NCI-H69 (cell line): ENCODE measurements at places on chromosomes 1 and 21.

- DNase-seq, result peak; percentile 50
Measured at GRCh38 chr1:152013664-152014237, 20.1 kb upstream of the S100A10 start.

DNA sequence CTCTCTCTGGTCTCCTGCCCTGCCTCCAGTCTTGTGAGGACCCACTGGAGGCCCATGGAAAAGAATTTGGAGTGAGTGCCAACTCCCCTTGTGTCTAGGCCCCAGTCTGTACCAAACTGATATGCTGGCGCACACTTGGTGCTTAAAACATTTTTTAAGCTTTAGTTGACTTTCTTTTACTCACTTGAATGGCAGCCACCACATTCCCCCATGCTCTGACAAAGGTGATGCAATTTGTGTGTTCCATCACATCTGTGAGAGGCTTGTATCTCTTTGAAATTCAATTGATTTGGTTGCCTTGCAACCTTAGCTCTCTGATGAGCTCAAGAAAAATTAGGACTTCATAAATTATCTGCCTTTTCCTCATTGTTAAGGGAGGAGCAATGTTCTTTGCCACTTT is 30.5 kb upstream of the WDTC1 start:
- no peak for DNase-seq

GRCh38 chr21:38306433-38307141 is 49.8 kb downstream of the KCNJ15 start:
- DNase-seq, result no peak

DNA sequence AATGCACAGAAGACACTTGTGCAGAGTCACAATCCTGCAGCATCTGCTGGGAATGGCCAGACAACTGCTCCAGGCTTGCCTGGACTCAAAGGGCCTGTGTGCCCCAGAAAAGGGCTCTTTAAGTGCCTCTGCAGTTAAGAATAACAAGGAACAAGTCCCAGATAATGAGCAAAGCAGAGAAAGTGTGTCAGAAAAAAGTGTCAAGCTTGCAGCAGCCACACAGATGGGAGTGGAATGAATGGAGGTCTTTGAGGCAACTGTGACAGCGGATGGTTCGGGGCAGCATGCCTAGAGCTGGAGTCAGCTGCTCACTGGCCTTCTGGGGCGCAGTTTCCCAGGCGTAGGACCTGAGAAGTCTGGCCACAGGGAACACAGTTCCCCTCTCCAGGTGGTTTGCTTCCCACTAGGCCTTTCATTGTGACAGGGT is 5.1 kb downstream of the PARP1 start:
- DNase-seq, result no peak

DNA sequence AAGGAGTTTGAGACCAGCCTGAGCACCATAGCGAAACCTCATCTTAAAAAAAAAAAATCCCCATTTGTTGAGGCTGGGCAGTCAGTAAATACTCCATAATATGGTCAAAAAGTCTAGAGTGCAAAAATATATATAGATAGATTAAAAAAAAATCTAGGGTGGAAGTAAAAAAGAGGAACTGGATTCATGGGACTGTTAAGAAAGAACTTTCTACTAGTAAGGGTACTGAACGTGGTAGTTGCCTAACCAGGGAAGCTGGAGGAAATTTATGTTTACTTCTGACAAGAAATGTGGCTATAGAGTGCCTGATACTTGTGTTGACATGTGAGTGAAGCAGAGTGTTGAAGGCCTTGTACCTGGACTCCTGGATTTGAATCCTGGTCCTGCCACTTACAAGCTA is 265.9 kb upstream of the FAM78B start:
- DNase-seq, result no peak

GRCh38 chr1:116064616-116065015 is 46.6 kb upstream of the MAB21L3 start:
- no peak for DNase-seq

- peak; percentile 38 for DNase-seq
Measured at GRCh38 chr1:67648582-67649326, 36.2 kb upstream of the GADD45A start.

DNA sequence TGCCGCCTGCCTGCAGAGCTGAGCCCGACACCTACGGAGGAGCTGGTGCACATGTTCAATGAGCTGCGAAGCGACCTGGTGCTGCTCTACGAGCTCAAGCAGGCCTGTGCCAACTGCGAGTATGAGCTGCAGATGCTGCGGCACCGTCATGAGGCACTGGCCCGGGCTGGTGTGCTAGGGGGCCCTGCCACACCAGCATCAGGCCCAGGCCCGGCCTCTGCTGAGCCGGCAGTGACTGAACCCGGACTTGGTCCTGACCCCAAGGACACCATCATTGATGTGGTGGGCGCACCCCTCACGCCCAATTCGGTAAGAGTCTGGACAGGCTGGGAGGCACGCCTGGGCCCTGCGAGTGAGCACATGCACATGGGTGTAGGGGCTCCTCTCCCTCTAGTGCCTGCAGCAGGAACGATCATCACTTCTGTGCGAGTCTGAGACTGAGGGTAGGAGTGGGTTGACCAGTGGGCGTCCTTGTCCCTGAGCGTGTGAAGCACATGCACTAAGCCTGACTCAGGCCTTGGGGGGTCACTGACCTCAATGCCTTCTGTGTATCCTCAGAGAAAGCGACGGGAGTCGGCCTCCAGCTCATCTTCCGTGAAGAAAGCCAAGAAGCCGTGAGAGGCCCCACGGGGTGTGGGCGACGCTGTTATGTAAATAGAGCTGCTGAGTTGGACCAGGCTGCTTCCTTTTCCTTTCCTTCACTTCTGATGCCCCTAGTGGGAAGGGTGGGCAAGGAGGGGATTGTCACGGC is 6.9 kb downstream of the DMAP1 start:
- DNase-seq, result no peak

GRCh38 chr1:2194319-2194897 is at the start of gene FAAP20:
FAAP20 (minus strand) TSS chr1:2194772; CDS start chr1:2194749, 23 bp downstream.
- DNase-seq, result peak; percentile 76

- no peak for DNase-seq
Measured at GRCh38 chr1:53755874-53756273, 16.9 kb upstream of the GLIS1 start.

DNA sequence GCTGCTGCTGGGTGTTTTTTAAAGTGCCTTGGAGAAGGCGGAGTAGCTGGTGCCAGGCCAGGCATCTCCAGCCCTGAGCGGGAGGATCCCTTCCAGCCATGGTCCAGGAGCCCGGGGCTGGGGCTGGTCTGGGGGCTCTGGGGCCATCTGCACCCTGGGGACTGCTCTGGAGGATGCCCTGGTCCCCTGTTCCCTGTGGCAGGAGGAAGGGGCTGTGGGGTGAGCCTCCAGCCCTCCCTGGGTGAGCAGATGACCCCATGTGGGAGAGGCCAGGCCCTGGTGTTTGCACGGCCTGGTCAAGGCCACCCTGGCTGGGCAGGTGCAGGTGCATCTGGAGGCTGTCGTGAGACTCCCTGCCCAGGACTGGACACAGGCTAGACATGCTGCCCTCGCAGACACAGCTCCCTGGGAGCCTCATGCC is 56.7 kb downstream of the SLX9 start:
- no peak for DNase-seq

DNA sequence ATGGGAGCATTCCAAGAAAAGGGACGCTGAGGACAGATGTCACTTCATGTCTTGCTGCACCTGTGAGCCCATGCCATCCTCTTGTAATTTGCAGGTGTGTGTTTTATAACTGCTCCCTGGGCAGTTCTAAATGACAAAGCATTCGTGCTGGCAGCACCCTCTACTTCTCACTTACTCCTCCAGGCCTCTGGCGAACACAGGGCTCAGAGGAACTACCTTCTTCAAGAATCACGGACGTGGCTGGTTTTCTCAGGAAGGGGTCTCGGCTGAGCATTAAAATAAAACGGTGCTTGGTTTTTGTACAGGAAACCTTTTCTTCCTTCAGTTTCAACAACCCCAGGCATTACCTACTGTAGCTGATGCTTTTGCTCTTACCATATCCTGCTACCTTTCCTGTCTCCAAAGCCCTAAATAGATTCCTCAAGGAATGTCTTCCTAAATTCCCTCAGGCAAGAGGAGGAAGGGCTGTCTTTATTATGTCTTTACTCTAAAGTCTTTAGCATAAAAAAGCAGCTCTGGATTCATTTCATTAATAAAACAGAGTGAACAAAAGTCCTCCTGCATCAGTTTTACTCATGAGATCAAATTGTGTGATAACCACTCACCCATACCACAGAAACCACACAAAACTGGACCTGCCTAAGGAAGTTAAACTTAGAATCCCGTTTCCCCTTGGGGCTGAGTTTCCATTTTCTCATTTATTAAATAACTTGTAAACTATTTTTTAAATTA is 79.0 kb upstream of the MAP10 start:
- DNase-seq, result no peak

DNA sequence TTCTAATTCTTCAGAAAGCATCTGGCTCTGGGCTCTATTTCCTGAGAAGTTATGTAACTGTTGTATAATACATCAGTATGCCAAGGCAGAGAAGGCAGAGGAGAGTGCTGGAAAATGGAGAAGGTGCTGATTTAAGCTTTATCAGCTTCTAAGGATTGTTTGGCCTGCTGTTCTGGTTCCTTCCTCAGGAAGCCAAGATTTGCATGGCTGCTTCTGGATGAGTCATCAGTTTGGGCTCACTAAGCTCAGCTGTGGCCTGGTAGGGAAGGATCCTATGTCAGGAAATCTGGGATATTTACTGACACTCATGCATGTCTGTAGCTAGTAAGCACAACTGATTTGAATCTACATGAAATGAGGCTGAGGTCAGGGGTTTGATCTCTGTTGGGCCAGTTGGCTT is 73.2 kb upstream of the ADGRL4 start:
- DNase-seq, result peak; percentile 9

DNA sequence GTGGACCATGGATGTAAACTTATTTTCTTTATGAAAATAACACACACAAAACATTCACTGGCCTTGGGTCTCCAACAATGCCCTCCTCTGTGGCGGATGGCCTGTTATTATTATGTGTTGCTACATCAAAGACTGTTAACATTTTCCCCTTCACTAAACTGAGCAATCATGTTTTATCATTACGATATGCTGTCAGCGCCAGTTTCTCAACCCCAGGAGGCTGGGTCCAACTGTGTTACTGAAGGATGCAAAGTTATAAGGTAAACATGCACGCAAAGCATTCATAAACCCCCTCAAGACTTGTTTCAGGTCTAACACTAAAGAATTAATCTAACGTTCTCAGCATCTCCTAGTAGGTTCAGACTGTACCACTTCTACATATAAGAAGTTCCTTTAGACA is 6.0 kb upstream of the DUSP10 start:
- DNase-seq, result no peak

DNA sequence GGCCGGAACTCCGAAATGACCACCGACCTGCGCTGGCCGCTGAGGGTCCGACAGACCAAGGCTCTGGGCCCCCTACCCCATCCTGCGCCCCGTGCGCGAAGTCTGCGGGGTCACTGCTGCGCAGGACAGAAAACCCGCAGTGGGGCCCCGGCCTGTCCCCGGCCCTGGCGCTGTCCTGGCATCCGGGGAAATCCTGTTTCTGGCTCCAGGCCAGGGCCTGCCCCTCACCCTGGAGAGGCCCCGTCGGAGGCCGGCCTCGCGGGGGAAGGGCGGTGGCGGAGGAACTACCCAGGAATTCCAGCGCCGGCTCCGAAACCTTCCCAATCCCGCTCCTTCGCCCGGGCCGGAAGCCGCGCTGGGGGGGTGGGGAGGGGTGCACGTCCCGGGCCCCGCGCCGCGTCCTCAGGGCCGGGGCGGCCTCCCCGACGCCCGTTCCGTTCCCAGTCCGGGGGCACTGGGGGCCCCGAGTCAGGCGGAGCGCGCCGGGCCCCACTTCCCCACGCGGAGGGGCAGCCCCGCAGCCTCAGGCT is 77.0 kb downstream of the MORN1 start:
- DNase-seq, result peak; percentile 22

- no peak for DNase-seq
Measured at GRCh38 chr1:222709700-222710153, 2.6 kb downstream of the AIDA start.

DNA sequence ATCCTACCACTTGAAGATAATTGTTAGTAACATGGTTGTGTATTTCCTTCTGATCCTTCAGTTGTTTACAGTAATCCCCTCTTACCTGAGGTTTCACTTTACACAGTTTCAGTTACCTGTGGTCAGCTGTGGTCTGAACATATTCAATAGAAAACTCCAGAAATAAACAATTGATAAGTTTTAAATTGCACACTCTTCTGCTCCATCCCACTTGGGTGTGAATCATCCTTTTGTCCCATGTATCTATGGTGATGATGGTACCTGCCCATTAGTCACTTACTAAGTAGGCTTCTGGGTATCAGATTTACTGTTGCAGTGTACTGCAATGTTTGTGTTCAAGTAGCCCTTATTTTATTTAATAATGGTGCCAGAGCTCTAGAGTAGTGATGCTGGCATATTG is 62.5 kb downstream of the OSBPL9 start:
- DNase-seq, result peak; percentile 5

DNA sequence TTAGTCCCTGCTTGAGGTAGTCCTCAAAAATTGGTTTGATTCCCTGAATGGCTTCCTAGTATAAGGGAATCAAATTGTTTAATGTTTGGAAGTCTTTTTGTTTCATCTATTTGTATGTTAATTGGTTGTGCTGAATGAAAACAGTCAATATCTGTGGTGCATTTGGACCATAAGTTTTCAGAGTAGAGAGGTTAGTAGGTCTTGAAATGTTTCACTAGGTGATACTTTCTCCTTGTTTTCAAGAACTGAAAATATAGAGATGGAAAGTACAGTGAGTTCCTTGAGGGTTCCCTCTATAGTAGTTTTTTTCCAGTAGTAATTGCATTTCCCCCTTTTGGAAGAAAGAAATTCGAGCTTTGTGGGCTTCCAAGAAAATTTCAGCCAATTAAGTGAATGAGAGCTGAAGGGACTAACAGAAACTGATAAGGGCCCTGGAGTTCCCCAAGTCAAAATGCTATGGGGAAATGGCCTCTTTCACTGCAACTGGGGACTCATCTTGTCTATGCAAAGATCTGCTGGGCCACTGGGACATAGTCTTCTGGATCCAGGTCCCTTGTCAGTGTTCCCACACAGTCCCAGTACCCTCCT is 18.6 kb upstream of the CEP350 start:
- DNase-seq, result no peak

DNA sequence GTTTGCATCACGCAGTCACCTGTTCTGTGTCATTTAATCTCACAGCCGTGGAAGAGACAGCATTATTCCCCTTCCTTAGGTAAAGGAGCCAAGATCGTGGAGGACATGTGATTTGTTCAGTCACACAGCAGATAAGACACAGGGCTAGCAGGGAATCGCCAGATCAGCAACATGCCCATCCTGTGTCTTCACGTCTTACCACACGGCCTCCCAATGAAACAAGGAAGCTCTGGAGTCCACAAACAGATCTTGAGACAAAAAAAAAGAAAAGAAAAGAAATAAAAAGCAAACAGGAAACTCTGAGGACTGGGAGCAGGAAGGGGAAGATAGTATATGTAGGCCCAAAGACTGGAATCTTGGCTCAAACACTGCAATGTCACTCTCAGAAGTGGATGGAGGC is 155.3 kb downstream of the ADSS2 start:
- no peak for DNase-seq

DNA sequence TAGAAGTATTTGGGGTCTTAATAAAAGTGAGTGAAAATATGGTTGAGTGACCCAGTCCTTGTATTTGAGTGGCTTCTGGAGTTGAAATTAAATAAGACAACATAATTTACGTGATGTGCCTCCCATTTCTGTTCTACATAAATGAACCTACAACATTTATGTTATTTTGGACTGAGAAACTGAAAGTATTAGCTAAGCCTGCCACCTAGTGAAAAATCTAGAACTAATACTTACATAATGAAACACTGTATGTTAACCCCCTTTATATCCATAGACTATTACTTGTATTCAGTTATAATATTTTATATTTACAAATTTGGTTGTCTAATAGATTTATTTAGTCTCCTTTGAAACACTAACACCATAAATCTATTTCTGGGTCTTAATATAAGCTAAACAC is 298.9 kb downstream of the KCNT2 start:
- peak; percentile 70 for DNase-seq
